Skin of body (tissue), 3 donors: ENCODE measurements at places on chromosomes 1 and 21.

DNA sequence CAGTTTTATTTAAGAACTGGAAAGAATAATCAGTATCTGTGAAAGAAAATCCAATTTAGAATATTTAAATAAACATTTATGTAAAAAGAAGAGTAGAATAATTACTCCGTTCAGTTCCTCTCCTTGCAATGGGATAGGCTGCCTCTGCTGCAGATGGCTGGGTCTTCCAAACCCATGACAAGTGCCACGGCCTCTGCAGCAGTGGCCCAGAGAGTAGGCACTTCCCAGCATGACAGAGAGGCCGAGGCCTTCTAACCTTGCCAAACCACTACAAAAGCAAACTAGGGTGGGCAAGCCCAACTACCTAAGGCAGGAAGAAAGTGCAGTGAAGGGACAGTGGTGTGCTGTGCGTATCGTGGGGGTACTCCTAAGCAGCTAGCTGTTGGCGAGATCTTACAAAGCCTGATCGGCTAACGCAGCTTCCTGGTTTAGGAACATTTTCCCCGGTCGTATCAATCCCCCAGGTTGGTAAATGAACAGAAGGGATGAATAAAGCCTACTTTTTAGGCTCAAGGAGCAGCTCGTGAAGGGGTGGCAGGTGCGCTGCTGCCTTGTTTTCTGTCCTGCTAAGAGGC is 14.5 kb downstream of the ICMT start:
- no peak for DNase-seq

DNA sequence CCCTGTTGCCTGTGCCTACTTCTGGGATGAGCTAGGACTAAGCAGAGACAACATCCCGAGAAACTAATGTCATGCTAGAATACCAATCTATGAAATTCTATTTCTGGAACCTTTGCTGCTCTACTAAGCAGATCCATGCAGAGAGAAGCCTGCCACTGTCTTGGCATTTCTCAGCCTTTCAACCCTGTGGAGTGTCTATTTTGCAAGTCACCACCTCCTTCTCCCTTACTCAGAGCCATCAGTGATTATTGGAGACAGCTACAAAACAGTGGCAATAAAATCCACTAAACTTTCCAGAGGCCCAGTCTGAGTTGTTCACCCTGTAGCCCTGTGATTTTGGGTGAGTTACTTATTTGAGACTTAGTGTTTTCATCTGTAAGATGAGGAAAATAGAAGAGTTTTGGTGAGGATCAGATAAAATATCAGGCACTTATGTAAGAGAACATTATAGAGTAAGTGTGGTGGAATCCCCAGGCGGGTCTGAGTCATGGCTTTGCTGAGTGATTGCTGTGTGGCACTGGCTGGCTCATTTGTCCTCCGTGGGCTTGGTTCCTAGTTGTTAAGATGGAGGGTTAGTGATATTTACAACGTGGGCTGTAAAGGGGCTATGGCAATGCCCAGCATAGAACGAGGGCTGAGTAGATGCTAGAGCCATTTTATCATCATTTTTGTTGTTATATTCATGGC is 61.1 kb downstream of the FMN2 start:
- DNase-seq, result no peak

DNA sequence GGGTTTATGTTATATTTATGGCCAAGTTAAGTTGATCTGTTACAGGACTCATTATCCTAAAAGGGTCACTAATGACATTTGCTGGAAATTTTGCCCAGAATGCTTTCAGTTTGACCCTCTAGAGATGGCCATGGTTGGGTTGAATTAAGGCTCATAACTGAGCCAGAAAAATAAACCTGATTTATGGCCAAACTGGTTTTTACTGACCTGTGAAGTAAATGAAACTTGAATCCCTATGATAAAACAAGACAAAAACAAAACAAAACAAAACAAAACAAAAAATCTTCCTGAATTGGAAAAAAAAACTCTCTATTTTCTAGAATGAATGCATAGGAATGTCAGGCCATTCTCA is 72.5 kb upstream of the CLDN14 start:
- no peak for DNase-seq

- no peak for DNase-seq
These were observed 6.6 kb downstream of the UBL4B start for GRCh38 chr1:110118636-110119396.

GRCh38 chr1:245771511-245772281 is 616.9 kb downstream of the KIF26B start:
- DNase-seq, result no peak

DNA sequence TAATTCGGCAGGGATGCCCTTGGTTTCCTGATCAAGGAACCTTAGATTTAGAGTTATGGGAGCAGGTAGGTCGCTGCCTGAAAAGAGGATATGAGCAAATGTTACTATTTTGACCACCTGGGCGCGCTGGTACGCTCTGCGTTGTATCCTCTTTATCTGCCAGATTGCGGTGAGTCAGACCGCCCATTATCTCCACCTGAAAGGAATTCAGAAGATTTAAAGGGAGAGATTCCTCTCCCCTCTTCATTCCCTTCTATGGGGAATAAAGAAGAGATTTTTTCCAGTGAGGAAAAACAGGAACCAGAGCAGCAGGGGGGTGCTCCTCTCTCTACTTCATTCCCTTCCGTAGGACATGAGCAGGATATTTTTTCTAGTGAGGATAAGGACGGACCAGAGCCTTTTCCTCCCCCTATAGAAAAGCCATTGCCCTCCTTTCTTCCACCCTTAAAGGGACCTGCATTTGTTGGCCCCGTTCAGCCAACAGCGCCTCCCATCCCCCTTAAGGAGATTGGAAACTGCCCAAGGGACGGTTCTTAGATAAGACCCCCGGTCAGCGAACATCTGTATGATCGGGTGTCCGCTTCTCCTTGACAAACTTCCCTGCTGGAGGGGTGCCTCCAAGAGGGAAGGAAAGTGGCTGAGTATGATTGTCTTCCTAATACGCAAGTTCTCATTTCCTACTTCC is 34.1 kb downstream of the CLCA1 start:
- no peak for DNase-seq

GRCh38 chr1:48007047-48007446 is 9.9 kb upstream of the TRABD2B start:
- no peak for DNase-seq

DNA sequence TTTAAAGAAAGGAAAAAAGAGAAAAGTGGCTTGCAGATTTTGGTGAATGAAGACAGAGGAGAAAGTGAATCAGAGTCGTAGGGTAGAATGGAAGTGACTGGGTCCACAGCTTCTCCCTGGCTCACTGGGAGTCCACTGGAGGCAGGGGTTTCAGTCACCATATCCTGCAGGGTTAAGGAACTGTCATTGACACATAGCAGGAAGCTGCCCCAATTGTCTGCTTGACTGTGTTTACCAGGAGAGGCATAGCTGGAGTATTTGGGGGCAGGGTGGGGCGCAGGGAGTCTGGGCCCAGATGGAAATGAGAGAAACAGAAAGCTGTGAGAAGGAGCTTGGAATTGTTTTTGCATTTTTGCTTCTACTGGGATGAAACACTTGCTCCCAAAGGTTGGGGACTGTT is 228.8 kb upstream of the CSF3R start:
- no peak for DNase-seq
